ENCODE measurements at places on chromosomes 3 and 15. TPM values are rescaled to one million over a fixed set of nuclear protein-coding genes. Genes with fewer than 3 reads are reported as not detected.

CERS3 gene
- 0.23 TPM for total RNA-seq

ALG1L2 gene
- 0.80 TPM for total RNA-seq

CDCP1 gene
- total RNA-seq: 20.7 TPM

BTD gene
- 20.5 TPM for total RNA-seq

COLQ gene
- 2.9 TPM for total RNA-seq

Measured in lung (tissue), 17 donors.